Germinal center (tissue), 1 donor: ENCODE measurements at places on chromosomes 2 and 18.

DNA sequence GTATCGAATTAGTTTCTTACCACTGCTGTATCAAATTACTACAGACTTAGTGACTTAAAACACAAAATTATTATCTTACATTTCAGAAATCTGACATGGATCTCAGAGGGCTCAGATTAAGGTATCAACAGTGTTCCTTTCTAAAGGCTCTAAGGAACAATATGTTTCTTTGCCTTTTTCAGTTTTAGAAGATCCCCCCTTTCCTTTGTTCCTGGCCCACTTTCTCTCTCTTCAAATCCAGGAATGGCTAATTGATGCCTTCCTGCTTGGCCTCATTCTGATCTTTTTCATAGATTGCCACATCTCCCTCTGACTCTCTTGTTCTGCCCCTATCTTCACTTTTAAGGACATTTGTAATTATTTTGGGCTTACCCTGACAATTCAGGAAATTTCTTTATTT lies 65.7 kb downstream of the LRP1B start:
- DNase-seq, result no peak

- no peak for DNase-seq
Measured at GRCh38 chr18:78429127-78430108, 550.2 kb upstream of the SALL3 start.

DNA sequence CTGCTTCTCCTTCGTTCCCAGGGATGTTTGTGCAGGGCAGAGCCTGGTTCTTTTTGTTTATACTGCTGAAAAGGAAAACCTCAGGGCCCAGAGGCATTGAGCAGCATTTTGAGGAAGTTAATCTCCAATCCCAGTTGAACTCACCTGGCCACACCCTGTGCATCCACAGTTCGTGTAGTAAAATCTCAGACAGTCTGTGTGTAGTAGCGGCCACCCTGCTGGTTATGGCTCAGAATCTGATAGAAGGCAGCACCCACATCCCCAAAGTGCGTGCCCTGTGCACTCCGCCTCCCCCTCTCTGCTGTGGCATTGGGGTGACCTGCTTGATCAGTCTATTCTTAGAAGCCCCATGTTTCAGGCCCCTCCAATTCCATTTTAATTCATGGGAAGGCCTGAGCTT lies 10.9 kb downstream of the TRIB2 start:
- DNase-seq, result no peak

GRCh38 chr2:45685260-45685659 lies 33.8 kb downstream of the PRKCE start:
- no peak for DNase-seq

- DNase-seq, result no peak
Measured at GRCh38 chr18:50193796-50194630, 934 bp downstream of the MYO5B start.

DNA sequence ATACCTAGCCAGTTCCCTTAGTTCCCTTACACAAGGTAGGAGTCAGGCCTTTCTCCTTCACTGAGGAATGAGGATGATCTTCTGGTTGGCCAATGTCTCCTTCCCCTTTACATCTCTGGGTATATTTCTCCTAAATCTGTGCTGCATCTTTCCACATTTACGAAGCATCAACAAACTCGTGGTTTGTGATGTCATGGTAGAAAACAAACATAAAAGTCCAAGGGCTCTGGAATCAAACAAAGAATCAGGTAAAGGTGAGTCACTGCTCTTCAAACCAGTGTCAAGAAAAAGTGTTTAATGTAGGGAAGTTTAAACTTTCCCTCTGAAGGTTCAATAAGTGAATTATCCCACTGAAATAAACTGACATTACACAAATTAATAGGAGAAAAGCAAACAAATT lies 122.9 kb downstream of the METTL8 start:
- DNase-seq, result no peak

DNA sequence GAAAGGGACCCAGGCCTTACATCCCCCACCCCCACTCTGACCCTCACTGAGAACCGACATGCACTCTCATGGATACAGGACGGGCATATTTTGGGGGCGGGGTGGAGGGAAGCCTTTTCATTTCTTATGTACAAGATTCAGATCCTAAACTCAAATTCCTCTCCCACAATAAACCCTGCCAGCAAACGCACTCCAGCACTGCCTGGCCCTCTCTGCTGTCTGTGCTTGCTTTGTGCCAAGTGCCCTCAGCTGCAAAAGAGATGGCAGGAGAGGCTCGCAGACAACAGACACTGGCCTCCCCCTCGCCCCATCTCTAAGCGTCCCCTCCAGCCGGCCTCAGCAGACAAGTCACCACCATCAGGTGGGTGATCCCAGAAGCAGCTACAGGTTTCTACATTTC lies 42.4 kb downstream of the FAM168B start:
- no peak for DNase-seq

DNA sequence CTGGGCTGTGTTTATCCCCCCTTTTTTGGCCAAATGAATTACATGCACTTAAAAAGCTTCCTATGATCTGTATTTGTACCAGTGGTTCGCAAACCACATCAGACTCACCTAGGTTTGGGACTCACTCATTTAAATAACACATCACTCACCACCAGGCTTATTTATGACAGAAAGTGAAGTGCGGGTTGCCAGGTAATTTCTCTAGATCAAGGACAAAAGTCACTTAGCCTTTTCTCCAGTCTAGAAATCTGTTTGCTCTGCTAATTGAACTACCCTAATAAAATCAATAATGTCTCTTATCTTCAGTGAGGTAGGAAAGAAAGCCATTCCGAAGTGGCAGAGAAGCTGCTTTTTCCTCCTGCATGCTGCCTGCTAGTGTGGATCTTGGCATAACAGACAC lies 88.1 kb upstream of the SLC8A1 start:
- DNase-seq, result no peak

DNA sequence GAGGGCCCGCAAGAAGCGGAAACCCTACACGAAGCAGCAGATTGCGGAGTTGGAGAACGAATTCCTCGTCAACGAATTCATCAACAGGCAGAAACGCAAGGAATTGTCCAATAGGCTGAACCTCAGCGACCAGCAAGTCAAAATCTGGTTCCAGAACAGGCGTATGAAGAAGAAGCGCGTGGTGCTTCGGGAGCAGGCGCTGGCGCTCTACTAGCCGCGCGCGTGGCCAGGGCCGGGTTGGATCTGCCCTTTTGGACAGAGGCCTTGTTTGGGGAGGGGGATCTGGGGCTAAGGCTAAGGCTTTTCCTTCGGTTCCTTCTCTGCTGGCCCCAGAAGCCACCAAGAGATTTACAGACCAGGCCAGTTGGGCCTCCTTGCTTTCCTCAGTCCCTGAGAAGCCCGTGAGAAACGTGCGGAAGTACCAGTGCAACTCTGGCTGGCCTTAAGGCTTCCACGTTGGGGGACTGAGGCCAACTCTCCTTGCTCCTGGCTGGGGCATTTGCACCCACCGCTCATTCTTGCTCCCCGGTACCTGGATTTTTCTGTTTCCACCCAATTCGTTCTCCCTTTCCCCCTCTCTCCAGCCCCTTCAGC lies 1.0 kb downstream of the HOXD12 start:
- no peak for DNase-seq

- peak; percentile 71 for DNase-seq
Measured at GRCh38 chr2:241035818-241036396, 37.5 kb downstream of the SNED1 start.

DNA sequence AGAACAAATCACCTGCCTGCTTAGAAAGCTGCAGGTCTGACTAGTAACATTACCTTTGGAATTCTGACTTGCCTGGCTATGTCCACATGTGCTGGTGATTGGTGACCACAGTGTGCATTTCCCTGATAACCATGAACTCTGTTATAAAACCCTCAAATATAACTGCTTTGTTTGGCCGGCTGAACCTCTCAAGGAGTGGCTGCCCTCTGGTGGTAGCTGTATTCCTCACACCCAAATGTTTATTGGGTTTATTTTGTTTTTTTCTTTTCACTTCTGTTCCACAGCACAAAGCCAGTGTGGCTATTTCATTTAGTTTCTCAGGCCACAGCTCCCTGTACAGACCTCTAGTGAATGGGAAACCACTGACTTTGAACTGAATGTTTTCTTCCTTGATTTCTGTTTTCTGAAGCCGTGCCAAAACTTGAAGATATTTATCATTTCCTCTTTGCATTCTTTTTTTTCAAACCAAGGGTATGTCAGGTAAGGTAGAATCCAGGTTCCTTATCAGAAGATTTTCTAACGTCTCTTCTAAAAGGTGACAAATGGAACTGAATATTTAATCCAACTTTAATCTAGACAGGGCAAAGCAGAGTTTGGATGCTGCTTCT lies 549.0 kb upstream of the VRK2 start:
- peak; percentile 17 for DNase-seq

GRCh38 chr2:233794128-233794658 lies 16.1 kb downstream of the MROH2A start:
- no peak for DNase-seq

DNA sequence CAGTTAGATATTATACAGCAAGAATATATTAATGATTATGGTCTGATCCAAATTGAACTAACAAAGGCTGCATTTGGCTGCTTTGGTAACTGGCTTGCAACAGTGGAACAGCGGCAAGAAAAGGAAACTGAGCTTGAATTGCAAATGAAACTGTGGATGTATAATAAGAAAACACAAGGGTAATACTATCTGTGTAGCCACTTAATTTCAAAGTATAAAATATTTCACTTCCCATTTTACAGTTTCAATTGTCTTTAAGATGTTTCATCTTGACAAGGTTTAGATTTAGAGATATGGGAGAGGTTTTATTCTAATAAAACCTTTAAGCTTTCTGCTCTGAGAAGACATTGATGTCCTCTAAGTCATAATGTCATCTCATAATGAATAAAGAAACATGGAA lies 23.8 kb downstream of the WDR75 start:
- DNase-seq, result no peak

DNA sequence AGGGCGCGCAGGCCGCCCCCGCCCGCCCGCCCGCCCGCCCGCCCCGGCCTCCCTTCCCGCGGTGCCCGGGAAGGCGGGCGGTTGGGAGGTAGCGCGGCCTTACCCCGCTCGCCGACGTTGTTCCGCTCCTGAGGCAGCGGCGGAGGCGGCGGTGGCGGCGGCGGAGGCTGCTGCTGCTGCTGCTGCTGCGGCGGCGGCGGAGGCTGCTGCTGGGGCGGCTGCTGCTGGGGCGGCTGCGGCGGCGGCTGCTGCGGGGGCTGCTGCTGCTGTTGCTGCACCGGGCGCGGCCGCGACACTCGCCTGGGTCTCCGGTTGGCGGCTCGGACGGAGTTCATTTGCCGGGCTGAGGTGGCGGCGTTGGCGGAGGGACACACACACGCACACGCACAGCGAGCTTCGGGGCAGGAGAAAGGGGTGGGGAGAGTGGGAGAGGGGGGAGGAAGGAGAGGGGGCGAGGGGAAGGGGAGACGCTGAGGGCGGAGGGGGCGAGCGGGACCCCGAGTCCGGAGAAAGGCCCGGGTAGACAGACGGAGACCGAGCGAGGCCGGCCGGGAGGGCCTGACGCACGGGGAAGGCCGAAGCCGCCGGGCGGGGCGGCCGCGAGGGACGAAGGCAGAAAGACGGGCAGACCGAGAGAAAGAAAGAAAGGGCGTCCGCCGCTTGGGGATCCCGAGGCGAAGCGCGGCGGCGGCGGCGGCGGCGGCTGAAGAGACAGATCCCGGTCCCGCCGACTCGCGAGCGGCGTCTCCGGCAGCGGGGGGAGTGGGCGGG lies 727 bp downstream of the FBXO11 start:
- DNase-seq, result peak; percentile 42

DNA sequence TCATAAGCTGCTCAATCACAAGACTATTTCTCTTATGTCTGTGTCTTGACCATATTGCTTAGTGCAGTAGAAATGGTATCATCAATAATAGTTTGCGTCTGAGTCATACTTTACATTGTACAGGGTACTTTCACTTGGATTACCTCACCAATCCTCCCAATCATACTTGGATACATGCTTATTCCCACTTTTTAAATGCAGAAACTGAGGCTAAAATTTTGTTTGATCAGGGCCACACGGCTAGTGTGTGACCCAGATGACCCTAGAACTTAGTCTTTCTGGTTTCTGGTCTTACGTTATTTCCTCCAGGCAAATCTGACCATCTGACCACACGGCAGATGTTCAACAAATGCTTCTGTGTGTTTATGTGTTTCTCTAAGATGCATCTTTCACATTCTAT lies 23.8 kb upstream of the CCL20 start:
- no peak for DNase-seq

- no peak for DNase-seq
Measured at GRCh38 chr2:143231254-143231645, 102.0 kb downstream of the ARHGAP15 start.

DNA sequence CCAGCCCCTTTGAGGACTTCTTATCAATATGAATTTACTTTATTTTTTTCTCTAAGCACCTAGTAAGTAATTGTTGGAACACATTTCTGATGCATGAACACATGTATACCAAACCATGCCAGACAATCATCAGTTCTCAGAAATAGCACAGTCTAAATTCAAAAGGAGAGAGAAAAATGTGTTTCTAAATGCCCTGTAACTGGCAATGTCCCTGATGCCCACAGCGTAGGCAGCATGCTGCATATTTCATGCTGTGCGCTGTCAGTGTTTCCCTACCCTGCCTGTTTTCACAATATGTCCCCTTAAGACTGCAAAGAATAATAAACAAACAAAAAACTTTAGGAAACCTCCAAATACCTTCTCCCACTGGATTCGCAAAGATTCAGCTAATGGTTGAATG lies 881.0 kb upstream of the CHAC2 start:
- no peak for DNase-seq

DNA sequence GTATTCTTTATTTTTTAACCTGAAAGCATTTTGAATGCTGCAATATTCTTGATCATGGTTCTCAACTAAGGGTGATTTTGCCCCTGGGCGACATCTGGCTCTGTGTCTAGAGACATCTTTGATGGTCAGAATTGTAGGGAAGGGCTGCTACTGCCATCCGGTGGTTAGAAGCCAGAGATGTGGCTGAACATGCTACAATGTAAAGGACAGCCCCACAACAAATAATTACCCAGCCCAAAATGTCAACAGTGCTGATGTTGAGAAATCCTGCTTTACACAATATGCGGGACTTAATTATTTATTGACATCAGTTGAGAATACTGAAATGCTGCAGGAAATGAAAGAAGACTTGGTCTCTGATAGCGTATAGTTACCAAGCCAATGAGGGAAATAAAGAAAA lies 37.5 kb upstream of the SERPINB2 start:
- DNase-seq, result no peak

DNA sequence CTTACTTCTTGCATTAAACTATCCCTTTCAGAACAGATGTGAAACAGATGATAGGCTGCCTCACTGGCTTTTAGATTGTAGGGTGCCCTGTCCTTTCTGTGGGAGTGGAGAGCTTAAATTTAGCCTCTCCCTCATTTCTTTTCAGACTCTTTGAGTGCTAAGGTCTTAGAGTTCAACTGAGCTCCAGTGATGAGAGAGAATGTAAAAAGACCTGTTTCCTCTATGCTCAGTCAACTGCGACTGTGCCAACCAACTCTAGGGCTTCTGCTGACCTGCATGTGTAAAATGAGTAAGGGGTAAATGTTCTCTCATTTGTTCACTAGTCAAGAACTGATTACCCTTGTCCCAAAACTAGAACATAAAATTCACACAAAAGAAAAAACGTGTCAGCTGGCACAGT lies 104.8 kb upstream of the TGFA start:
- no peak for DNase-seq

GRCh38 chr18:13178976-13179375 lies 39.6 kb upstream of the LDLRAD4 start:
- no peak for DNase-seq
